GM18507 (cell line): ENCODE measurements at places on chromosomes 16 and 17.

DNA sequence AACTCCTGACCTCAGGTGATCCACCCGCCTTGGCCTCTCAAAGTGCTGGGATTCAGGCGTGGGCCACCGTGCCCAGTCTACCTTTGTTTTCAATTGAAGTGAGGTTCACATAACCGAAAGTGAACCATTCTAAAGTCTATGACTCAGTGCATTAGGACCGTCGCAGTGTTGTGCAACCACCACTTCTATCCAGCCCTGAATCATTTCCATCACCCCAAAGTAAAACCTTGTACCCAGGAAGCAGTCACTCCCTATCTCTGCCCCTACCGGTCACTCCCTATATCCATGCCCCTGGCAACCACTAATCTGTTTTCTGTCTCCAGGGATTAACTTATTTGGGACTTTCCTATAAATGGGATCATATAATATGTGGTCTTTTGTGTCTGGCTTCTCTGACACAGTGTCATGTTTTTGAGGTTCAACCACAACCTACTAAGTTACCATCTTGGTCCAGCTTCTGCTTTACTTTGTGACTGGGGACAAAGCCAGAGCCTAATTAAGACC, 28.3 kb upstream of the CDC42EP4 start:
- no peak for DNase-seq

GRCh38 chr17:16975744-16976625, 4.1 kb upstream of the TNFRSF13B start:
- DNase-seq = no peak

DNA sequence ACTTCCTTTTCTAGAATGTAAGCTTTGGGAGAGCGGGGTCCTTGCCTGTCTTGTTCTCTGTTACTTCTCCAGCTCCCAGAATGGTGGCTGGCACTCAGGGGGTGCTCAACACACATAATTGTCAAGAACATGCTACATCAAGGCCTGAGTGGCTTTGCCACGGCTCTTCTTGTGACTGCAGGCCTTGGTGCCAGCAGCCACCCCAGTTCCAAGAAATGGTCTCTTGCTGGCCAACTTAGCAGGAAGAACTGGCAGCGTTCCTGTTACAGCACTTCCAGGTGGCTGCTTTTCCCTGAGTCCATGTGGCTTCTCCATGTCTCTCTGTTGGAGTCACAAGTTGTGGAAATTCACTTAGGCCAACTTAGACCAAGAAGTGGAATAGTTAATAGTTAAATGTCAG, 36.1 kb downstream of the PRKCB start:
- no peak for DNase-seq

DNA sequence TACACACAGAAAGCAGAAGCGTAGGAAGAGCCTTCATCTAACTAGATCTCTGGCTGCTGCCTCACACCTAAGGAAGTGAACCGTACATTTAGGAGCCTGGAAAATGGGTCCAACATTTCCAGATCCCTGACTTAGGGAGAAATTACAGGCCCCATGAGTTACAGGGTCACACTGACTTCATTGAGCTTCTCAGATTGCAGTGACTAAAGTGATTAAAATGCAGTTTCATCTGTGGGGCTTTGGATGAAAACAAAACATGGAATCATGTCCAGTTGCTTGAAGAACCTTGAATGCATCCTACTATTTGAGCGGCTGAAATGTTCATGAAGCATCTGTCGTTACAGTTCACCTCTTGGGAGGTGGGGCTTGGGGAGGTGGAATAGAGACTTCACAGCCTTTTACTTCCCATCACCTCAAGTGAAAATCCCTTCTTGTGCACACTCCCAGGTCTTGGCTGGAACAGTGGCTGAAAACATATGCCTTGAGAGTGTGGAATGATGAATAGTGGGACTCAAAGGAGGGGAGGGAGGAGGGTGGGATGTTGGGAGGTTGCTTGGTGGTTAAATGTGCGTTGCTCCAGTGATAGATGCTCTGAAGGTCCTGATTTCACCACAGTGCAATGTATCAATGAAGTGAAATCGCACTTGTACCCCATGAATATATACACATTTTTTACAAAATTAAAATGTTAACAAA, 19.7 kb downstream of the TEKT3 start:
- no peak for DNase-seq

GRCh38 chr17:9258115-9259015, 237.1 kb downstream of the NTN1 start:
- DNase-seq = no peak

DNA sequence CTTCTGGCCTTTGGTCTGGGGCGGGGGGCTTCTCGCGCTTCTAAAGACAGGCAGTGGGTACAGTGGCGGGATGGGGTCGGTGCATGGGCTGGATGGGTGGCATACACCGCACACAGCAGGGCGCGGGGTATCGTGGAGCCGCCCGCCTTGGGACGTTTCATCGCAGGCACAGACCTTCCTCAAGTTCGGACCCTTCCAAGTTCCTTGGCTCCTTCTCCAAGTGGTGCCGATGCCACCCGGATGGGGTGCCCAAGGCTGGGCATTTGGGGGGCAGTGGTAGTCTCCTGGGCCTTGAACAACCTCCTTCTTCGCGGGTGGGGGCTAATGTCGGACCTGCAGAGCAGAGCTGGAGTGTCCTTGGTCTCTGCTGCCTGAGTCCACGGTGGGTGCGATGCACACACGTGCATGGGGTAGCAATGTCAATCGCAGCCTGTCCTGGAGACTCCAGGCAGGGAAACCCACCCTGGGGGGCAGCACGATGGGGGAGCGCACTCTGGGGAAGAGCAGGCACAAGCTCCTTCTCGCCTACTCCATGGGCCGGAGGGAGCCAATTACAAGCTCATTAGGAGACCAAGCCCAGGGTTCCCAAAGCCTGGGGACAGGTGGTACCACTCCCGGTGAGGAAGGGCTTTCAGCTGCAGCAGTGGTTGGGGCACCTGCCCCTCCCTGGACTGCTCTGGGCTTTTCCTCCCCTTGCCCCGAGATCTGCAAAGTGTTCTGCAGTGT, 686 bp upstream of the MTSS2 start:
- no peak for DNase-seq

- DNase-seq = no peak
Observed at GRCh38 chr17:21370430-21370829, 5.7 kb upstream of the KCNJ12 start.

- DNase-seq = no peak
Observed at GRCh38 chr16:85331688-85332087, 219.4 kb upstream of the CIBAR2 start.
